ENCODE measurements at places on chromosomes 11 and 22.

DNA sequence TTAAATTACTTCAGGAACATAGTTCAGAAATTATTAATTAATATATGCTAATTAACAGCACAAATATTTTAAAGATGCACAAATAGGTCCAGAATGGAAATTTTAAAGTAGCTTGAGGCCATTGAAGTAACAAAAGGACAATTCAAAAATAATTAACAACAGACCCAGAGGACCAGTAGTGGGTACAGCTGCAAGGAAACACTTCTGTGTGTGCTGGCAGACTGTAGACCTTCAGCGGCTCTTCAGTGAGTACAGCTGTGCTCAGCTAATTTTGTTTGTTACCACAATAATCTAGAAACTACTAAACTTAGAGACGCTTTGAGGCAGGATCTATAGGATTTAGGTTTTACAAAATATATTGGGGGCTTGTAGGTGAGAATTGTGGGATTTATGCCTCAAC, 103.8 kb downstream of the GRIA4 start:
- DNase-seq: no peak

GRCh38 chr11:32184041-32184722, 93.3 kb downstream of the RCN1 start:
- no peak for DNase-seq

GRCh38 chr11:128776424-128777284, 82.8 kb downstream of the FLI1 start:
- no peak for DNase-seq

DNA sequence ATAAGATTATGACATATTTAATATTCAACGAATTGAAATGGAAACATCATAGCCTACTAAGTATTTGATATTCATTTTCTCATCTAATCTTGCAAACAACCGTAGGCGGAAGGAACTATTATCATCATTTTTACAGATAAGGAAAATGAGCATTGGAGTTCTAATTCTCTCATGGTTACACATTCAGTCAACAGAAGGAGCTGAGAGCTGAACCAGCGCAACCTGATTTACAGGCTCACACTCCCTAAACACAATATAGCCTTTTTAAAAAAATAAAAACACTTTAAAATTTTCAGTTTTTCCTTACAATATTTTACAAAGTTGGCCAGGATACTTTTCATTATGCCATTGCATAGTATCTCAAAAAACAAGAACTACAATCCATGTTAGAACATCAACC, 74.8 kb downstream of the APOL5 start:
- no peak for DNase-seq

- DNase-seq: no peak
Observed at GRCh38 chr11:15473954-15474837, 359.5 kb downstream of the INSC start.

DNA sequence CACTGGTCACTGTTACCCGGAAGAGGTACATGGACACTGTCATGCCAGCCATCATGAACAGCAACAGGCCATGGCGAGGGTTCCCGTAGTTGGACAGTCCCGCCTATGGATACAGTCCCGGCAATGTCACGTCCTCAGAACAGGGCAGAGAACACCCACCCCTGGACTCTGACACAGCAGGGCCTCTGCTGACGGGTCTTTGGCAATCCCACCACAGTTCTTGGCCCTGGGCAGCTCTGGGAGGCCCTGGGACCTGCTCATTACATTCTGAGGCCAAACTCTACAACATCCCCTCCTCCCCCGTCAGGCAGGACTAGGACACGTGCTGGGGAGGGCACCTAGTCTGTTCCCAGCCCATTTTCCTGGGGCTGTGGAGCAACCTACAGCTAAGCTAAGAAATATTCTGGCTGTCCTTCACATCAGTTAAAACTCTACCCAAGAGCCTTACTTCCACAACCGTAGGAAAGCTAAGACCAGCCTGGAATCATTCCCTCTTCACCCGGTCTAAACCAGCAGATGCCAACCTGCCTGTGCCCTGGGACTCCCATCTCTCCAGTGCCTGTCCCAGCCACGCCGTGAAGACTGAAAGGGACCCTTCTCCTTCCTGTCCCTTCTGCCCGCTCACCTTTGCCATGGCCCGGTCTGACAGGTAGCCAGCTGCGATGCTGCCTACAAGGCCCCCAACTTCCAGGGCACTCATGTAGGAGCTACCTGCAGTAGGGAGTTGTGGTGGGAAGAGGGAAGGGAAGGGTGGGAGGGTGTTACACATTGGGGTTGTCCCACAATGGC, 4.5 kb downstream of the SLC37A4 start:
- no peak for DNase-seq

DNA sequence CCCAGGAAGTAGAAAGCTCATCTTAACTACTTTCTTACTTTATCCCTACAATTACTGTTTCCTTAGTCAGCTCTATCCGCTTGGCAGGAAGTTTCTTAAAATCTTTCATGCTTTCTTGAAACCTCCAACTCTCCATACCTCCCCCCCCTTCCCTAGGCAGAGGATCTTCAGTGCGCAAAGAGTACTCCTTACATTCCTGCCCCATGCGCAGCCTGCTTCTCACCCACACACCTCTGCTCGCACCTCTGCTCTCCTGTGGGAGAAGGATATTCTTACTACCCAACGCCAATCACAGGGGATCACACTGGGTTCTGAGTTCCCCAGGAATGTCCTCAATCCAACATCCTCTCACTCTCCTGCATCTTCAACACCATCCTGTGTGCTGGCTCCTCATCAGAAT, 12.3 kb downstream of the TCF20 start:
- no peak for DNase-seq

DNA sequence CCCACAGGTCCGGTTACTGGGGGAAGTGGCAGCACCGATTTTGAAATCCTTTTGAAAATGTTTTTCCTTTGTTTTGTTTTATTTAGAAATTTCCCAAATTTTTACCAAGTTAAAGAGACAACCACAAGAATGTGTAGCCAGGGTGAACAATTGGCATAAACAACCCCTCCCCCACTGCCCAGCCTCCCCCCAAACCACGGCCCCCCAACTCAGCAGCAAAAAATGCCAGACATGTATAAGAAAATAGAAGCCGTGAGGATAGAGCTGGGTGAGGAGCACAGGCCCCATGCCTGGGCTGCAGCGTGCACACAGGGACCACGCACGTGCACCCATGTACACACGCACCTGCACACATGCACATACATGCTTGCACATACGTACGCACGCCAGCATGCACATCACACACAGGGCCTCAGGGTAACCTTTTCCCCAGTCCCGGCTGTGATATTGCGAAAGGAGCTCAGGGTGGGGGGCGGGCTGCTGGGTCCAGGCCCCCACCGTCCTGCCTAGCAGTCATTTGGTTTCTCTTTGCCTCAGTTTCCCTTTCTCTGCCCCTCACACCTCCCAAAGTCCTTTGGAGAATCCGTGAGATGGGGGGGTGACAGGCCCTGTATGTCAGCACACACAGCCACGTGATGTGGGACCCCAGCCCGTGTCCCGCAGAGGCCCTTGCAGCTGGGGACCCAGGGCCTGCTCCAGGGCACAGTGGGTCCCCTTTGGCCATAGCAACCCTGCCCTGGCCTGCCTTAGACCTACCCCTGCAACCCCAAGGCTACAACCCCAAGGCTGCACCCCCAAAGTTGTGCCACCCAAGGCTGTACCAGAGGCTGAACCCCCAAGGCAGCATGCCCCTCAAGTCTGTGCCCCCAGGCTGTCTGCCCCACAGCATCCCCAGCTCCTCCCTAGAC, 42.9 kb downstream of the IGF2 start:
- no peak for DNase-seq

DNA sequence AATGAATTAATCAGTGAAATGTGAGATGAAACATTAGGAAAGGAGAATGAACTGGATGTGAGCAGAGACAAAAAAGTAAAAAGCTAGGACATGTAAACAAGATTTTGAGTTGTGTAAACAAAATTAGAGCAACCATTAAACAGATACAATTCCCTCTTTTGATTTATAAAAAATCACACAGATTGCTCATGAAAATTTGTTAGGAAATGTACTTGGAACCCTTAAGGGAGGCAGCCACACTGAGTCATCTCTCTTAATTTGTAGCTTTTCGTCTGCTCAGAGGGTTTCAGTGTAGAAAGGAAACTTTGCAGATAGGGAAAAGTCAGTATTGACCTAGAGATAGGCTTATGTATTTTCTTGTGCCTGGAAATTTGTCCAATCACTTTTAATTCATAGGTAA, 49.6 kb upstream of the ME3 start:
- no peak for DNase-seq

- DNase-seq: no peak
Observed at GRCh38 chr11:115612046-115612730, 108.0 kb upstream of the CADM1 start.

GRCh38 chr11:114026355-114026754, 33.2 kb upstream of the ZBTB16 start:
- DNase-seq: no peak

DNA sequence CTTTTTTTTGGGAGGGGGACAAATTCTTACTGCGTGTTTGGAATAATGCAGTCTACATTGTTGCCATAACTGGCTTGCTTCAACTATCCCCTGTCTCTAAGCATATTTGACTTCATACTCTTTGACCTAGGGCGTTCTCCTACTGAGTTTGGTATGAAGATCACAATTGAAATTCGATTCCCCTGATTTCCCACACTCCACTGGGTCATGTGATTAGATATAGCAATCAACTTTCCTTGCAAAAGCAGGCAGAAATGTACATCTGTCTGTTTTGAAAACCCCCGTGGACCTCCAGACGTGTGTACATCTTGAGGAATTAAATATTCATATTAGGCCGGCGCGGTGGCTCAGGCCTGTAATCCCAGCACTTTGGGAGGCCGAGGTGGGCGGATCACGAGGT, 13.8 kb upstream of the CARD18 start:
- no peak for DNase-seq

GRCh38 chr11:104763930-104764709, 134.1 kb downstream of the CASP12 start:
- DNase-seq: no peak

GRCh38 chr11:71930556-71931244, 1.9 kb downstream of the RNF121 start:
- no peak for DNase-seq

DNA sequence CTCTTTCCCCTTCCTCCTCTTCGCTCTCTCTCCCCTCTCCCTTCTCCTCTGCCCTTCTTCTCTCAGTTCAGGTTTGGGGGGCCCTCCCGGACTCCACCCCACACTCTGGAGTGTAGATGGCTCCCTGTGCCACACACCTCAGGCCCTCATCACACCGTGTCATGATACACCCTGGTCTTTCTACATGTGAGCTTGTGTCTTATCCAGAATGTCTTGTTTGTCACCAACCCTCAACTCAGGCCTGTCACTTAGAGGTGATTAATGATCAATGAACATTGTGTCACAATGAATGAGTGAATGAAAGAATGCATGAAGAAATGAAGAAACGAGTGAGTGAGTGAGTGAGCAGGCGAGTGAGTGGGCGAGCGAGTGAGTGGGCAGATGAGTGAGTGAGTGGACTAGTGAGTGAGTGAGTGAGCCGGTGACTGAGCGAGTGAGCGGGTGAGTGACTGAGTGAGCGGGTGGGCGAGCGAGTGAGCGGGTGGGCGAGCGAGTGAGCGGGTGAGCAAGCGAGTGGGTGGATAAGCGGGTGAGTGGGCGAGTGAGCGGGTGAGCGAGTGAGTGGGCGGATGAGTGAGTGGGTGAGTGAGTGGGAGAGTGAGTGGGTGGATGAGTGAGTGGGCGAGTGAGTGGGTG, 33.8 kb downstream of the CAPN1 start:
- DNase-seq: no peak

DNA sequence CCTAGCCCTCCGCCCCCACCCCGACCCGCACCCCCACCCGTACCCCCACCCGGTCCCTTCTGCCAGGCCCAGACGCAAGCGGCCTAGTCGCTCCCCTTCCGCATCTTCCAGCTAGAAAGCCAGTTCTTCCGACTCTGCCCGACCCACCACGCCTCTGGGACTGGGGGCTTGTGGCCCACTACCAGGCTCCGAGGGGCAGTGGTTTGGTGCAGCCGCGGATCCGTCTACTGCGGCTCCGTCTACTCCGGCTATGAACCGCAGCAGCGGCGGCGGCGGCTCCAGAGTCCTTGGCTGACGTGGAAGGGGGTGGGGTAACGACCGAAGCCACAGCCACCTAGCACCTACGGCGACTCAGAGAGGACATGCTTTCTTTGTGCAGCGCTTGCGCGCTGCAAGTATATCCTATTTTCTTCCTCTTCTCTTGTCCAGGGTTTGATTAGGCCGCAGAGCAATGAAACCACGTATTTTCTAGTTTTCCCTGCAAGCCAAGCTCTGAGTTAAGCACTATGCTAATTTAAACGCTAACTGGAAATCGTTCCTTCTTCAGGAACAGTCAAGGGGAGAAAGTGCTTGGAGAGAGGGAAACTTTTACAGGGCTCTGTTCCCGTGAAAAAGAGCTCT, at the start of gene COPB1:
TSS of gene COPB1 (minus strand) at position 252 of the 621 bp plus-strand sequence. CDS start 883 bp downstream, outside the sequence.
- peak; percentile 95 for DNase-seq

DNA sequence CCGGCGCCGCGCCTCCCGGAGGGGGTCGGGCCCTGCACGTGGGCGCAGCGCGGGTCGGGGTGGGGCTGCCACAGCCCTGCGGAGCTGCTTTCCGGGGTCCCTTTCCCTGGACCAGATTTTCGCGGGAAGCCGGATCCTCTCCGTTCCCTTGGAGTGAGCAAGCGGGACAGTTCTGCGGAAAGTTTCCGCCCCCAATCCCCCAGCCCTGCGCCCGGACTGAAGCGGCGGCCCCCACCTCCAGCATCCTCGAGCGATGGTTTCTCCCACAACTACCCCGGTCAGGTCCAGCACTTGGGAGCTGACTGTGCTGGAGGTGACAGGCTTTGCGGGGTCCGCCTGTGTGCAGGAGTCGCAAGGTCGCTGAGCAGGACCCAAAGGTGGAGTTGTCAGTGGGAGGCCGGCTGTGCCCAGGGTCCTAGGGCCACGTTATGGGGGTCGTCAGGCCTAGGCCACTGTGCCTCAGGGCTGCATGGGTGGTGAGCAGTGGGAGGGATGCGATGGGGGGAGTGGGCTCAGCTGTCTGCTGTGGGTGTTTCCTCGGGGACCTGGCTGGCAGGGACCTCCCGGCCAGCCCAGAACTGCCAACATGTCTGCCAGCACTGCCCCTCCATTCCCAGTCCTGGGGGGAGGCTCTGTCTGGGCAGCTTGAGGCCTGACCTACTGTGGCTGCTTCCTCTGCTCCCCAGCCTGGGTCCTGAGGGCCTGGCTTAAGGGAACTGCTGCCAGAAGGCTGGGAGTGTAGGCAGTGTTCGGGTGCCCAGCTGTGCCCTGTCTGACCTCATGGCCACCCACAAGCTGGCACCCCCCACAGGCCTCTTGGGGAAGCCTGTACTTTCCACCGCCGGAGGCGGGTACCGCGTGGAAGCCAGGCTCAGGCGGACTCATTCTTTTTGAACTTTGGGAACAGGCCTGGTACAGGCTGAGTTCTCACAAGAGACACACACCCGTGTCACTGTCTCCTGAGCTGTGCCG, 726 bp downstream of the ST3GAL4 start:
- DNase-seq: peak; percentile 66

- no peak for DNase-seq
Observed at GRCh38 chr11:132941024-132941646, 591.2 kb downstream of the OPCML start.

DNA sequence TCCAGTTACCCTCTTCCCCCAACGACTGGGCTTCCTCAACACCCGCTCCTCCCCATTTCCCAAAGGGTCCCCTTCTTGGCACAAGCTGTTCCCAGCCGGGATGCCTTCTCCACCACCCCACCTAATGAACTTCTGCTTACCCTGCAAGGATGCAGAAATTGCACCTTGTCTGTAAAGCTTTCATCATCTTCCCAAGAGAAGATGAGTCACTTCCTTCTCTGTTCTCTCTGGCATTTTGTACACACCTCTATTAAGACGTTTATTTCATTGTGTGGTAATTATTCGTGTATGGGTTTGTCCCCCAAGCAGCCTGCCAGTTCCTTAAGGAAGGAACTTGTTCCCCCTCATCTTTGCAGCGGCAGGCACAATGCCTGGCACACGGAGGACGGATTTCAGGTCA, 351.1 kb downstream of the CADM1 start:
- DNase-seq: no peak

Data from lower lobe of right lung (tissue), 2 donors.